RCC 7860 (cell line): ENCODE measurements at places on chromosomes 1 and 21.
A peak's percentile ranks its signal among the peaks of the same experiment; 100 is the strongest.

- peak; percentile 89 for DNase-seq
Measured at GRCh38 chr1:244322791-244323521, 128.8 kb downstream of the ADSS2 start.

DNA sequence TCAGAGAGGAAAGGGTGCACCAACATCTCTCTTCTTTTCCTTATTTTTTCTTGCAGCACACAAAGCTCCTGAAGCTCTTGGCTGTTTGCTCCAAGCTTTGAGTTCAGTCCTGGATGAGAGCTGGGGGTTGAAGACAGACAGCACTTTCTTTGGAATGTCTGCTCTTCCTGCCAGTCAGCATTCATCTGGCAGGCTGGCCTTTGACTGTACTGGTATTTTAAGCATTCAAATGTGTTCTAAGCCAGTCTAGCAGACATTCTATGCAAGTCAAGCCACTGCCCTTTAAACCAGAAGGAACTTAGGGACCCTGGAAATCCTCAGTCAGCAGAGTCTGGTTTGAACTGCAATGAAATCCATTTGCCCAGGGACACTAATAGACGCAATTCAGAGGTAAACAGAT, 45.0 kb downstream of the XCL1 start:
- DNase-seq, result no peak

- DNase-seq, result no peak
Measured at GRCh38 chr1:51512606-51513005, 6.5 kb downstream of the EPS15 start.

DNA sequence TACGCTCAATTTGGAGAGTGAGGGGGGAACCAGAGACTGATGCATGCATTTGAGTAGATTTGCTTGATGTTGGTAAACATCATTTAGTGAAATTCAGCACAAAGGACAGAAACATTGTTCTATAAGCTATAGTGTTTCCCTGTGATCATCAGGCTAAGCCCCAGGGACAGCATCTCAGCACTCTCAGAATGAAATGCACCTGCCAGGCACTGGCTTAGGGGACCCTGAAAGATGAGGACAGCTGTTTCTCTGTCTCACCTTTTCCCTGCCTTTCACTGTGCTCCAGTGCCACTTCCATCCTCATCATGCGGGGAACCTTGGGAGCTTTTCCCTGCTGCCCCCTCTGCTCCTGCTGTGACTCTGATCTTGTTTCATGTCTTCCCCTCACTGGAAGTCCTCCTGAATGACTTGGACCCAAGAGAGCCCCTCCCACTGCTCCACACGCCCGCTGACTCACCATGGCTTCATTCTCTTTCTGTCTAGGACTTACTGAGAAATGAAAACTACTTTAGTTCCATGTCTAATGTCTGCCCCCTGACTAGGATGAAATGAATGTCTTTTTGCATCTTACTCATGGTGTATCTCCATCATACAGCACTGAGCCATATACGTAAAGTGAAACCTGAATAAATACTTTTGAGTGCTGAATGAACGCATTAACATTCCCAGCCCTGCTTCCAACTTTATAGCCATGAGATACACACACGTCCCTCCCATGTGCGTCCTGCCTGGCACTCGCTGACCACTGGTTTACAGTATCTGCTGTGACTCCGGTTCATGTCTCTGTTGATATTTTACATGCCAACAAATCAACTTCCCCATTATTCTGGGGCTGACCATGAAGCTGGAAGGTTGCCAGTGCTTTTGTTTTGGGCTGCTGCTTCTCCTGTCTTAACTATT, 182.0 kb downstream of the PCP4 start:
- no peak for DNase-seq

DNA sequence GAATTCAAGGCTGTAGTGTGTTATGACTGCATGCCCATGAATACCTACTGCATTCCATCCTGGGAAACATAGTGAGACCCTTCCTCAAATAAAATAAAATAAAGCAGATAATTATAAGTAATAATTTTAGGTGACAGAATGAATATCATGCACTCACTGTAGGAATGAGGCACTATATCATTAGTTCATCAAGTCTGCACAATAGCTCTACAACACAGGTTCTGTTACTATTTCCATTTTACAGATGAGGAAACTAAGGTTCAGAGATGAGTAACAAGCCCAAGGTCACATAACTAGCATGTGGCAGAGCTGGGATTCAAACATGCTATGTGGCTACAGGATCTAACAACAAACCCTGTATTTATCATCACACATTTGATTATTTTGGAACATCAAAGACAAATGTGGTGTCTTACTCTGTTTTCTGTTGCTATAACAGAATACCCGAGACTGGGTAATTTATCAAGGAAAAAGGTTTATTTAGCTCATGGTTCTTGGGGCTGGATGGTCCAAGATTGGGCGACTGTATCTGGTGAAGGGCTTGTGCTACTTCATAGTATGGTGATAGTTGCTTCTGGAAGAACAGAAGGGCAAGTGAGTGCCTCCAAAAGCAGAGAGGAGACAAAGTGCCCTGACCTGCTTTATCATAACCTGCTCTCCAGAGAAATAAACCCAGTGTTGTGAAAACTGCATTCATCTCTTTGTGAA, 4.8 kb upstream of the ZNF691 start:
- DNase-seq, result no peak

GRCh38 chr1:172654535-172654934, 4.4 kb upstream of the FASLG start:
- peak; percentile 78 for DNase-seq

DNA sequence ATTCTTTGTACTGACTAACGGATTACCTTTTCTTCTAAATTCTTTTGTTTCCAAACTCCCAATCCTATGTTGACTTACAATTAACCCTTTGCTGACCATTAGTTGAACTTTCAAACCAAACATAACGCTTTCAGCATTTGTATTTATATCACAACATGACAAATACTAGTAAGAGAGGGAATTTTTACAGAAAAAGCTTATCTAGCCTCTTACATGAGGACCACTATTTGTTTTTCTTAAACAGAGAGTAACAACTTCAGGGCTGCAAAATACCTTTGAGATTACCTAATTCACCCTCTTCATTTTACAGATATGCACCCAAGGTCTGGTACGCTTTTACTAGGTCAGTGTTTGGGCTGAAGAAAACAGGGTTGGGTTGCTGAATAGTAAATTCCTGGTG, 45.0 kb upstream of the CXADR start:
- no peak for DNase-seq

DNA sequence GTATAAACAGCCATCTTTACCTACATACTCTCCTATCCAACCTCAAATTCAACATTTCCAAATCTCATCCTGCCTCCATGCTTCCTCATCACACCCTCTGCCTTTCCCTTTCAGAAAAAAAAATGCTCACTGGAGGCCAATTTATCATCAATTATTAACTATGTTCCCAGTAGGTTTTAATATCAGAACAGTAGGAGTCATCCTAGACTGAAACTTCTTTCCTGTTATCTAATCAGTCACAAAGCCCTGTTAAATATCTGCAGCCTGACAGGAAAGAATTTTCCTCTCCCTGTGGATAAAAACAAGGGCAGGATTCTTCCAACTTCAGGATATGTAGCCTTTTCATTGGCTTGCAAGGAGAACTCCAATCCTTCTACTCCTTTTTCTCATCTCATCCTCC, 28.4 kb downstream of the EGLN1 start:
- DNase-seq, result peak; percentile 64

DNA sequence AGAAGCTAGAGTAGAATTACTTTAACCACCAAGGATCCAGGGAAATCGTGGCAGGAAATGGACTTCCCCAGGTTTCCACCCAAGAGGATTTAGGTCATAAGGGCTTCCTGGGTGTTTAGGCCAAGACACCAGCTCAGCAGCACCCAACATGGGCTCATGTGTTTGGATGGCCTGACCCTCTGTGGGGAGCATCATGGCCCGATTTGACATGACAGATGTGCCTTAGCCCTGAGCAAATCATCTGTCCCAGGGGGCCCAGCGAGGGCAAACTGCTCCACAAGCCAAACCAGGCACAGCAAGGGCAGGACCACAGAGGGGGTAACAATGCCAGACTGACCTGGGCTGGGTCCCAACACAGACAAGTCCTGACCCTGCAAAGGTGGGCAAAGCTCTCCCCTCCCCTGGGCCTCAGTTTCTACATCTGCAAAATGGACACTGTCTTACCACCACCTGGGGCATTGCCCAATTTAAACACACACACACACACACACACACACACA, 232.8 kb downstream of the MATN1 start:
- DNase-seq, result no peak
